CD4-positive, alpha-beta T cell treated with Interleukin-21 for 1 hour (primary cell): ENCODE measurements at places on chromosomes 11 and 22.

DNA sequence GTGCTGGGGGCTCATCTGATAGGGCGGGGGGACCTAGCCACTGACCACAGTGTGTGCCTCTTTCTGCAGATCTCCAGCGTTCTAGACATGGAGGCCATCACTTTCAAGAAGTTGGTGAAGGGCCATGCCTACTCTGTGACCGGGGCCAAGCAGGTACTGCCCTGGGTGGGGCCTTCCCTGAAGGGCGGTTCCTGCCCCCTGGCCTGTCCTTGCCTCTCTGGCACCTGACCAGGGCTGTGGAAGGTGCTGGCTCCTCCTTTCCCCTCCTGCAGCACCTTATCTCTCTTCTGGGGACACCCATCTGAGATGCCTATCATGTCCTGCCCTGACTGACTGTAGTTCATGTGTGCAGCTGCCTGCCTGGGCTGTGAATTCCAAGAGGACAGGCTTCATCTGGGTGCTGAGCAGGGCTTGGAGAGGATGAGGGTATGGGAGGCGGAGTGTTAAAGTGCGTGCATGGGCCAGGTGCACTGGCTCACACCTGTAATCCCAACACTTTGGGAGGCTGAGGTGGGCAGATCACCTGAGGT lies 5.5 kb downstream of the CAPN1 start:
- DNase-seq, result no peak

- DNase-seq, result no peak
Measured at GRCh38 chr11:67045314-67045713, 11.3 kb upstream of the RHOD start.

DNA sequence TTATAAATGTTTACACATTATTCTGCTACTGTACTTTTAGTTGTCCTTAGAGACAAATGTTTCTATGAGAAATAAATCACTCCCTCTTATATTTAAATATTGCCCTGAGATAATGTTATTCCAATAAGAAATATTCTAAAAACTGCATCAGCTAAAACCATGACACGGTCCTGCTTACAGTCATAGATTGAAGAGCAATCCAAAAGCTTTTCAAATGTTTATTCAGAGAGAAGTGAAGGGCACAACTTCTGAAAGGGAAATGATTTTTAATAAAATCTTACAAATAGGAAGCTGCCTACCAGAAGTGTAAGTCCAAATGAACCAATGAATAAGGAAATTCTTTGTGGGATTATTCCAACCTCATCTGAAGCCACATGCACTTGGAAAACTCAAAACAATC lies 49.2 kb downstream of the STK33 start:
- DNase-seq, result no peak

GRCh38 chr11:125390946-125391345 lies 105.1 kb downstream of the FEZ1 start:
- no peak for DNase-seq

- DNase-seq, result peak; percentile 90
Measured at GRCh38 chr11:75241036-75241905, 697 bp downstream of the TPBGL start.

DNA sequence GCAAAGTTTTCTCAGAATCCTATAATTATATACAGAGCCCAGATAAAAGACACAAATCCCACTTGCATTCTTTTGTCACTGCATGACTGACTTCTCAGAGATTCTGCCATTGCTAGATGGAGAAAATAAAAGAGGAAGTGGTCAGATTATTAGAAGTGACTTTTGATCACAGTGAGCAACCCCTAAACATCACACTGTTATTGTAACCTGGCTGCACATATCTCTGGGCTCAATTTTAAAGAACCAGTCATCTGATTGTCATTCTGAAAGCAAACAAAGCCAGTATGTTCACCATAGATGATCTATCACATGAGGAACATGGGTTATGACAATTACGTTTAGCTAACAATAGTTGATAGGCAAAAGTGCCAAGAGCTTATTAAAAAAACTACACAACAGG lies 47.8 kb downstream of the COPB1 start:
- DNase-seq, result no peak

- DNase-seq, result no peak
Measured at GRCh38 chr11:65003282-65003681, 6.5 kb upstream of the BATF2 start.

- no peak for DNase-seq
Measured at GRCh38 chr11:61973476-61974162, 6.2 kb upstream of the FTH1 start.

GRCh38 chr11:100294748-100295147 lies 392.3 kb upstream of the ARHGAP42 start:
- no peak for DNase-seq

DNA sequence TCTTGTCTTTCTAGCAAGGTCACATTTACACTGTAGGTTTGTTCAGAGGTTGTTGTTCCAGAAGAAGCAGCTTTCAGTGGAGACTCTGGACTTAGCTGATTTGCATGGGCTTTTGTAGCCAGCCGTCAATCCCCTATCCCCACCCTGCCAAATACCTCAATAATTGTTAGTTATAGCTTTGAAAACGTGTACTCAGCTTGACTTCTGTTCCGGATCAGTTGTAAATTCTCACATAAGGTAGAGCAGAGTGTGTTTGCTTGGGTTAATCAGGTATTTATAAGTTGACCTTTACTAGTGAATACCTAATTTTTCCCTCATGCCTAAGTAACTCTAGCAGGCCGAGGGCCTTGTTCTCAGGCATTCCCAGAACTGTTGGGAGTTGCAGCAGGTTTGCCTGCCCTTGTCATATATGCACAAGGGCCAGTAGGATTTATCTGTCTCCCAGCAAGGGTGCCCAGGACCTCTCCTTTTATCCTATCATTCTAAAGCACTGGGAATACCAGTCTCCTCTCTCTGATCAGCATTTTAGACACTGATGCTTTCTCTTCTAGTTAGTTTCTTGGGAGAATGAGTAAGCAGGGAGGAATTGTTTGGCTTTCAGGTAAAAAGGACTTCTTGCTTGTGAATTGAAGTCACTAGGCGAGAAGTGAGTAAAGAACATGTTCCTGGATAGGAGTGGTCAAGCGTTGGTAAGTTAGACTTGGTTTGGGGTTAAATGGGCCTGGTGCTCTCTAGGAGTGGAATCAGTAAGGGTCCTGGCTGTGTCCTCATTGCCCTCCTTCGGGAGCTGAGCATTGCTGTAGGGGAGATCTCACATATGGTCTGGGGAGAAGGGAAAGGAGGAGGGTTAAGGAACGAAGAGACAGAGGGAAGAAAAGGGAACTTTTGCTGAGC lies 22.1 kb downstream of the STIM1 start:
- DNase-seq, result no peak

- DNase-seq, result no peak
Measured at GRCh38 chr11:113894421-113894996, 10.1 kb upstream of the HTR3B start.

DNA sequence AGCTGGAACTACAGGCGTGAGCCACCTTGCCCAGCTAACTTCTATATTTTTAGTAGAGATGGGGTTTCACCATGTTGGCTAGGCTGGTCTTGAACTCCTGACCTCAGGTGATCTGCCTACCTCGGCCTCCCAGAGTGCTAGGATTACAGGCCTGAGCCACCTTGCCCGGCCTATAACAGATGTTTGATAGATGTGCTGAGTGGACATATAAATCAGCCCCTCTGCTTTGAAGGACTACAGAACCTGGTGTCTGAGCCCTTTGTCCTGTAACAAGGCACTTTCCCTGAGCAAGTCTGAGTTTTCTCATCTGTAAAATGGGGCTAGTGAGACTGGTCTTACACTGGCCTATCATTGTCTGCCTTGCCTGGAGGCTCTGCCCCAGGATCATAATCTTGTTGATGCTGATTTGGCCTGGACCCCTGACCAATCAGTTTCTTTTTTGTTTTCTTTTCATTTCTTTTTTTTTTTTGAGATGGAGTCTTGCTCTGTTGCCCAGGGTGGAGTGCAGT lies 7.0 kb downstream of the RIN1 start:
- no peak for DNase-seq

- no peak for DNase-seq
Measured at GRCh38 chr11:73271936-73272679, at the start of gene P2RY6. TSS of gene P2RY6 (plus strand) at chr11:73272338. CDS start at chr11:73296519, 24,181 bp downstream.

DNA sequence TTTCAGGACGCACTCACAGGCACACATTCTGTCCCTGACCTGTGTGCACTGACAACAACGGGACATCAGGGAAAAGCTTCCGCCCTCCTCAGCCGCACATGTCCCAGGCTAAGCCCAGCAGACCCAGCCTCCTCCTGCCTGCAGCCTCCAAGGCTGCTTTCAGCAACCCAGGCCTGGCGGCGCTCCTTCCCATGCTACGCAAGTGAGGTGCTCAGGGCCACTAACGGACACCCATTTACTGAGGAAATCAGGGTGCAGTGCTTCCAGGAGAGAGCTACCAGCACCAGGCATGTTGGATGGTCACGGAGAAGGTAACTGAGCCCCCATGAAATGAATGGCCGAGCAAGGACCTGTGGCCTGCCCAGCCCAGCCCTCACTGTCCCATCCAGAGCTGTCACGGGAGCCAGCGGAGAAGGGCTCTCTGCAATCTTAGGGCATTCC lies 6.9 kb downstream of the MOB2 start:
- DNase-seq, result no peak

GRCh38 chr22:27581236-27581635 lies 220.3 kb downstream of the MN1 start:
- no peak for DNase-seq

- DNase-seq, result no peak
Measured at GRCh38 chr11:65188486-65188885, 6.8 kb downstream of the CAPN1 start.

- no peak for DNase-seq
Measured at GRCh38 chr11:85717429-85717828, 31.4 kb upstream of the CCDC89 start.

- DNase-seq, result no peak
Measured at GRCh38 chr22:49880281-49880680, 26.6 kb downstream of the ZBED4 start.

- no peak for DNase-seq
Measured at GRCh38 chr11:78796956-78797355, 222.3 kb upstream of the NARS2 start.

GRCh38 chr11:65958291-65958690 lies 3.2 kb upstream of the SART1 start:
- DNase-seq, result no peak

DNA sequence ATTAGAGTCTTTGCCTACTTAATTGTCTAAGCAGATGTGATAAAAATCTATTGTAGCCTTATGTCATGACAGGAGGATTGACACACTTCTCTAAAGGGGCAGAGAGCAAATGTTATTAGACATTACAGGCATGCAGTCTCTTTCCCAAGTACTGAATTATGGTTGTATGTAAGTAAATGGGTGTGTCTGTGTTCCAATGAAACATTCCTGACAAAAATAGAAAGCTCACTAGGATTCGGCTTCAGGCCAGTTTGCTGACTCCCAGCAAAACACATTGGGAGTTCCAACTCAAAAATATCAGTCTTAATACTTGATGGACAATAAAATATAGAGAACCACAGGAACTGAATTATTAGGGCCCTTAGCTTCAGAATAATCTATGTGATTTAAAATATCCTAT lies 1480.4 kb downstream of the FAM181B start:
- no peak for DNase-seq

DNA sequence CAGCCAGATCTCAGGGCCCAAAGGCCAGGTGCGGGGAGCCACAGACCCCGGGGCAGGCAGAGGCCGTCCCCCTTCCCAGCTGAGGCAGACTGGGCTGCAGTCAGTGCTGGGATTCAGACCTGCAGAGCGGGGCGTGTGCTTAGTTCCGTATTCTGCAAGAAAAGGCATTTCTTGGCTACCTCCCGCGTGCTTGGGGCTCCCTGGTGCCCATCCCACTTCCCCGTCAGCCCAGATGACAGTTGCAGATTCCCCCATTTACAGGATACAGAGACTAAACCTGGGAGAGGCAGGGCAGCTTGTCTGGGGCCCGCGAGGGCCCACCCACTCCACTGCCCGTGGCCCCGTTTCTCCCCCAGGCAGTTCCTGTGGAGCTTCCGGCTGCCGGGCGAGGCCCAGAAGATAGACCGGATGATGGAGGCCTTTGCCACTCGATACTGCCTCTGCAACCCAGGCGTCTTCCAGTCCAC lies 18.3 kb downstream of the CYTH4 start:
- peak; percentile 53 for DNase-seq

DNA sequence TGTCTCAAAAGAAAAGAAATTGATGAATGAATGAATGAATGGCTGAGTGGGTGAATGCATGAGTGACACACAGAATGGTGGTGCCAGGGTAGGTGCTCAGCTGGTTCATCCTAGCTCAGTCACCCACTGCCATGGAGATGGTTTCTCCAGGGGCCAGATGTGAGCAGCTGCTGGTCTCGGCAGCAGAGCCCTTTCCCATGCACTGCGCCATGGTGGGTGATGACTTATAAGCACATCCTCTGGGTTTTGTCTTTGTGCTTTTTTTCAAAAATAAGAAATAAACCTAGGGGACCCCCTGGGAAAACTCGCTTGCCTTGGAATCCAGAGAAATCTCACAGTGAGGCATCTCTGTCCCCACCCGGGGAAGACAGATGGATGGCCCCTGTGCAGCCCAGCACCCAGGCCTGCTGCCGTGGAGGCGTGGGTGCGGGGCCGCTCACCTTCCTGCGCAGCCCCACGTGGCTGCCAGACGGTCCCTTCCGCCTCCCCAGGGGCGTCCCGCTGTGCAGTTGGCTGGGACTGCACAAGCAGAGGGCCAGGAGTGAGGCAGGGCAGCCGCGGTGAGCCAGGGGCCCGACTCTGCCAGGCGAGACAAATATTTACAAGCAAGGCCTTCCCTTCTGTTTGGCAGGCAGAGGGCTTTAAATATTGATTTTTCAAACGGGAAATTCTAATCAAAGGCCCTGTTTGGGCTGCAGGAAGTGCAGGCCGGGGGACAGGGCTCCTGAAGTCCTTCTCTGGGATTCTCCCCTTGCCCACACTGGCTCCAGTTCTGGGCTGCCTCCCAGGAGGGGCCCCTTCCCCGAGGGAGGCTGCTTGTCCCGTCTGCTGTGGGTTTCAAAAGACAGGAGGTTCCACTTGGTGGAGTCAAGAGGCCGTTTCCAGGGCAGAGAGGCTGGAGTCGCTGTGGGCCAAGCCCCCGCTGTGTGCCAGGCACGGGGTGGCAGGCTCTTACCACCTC lies 24.3 kb downstream of the MPPED1 start:
- DNase-seq, result no peak

DNA sequence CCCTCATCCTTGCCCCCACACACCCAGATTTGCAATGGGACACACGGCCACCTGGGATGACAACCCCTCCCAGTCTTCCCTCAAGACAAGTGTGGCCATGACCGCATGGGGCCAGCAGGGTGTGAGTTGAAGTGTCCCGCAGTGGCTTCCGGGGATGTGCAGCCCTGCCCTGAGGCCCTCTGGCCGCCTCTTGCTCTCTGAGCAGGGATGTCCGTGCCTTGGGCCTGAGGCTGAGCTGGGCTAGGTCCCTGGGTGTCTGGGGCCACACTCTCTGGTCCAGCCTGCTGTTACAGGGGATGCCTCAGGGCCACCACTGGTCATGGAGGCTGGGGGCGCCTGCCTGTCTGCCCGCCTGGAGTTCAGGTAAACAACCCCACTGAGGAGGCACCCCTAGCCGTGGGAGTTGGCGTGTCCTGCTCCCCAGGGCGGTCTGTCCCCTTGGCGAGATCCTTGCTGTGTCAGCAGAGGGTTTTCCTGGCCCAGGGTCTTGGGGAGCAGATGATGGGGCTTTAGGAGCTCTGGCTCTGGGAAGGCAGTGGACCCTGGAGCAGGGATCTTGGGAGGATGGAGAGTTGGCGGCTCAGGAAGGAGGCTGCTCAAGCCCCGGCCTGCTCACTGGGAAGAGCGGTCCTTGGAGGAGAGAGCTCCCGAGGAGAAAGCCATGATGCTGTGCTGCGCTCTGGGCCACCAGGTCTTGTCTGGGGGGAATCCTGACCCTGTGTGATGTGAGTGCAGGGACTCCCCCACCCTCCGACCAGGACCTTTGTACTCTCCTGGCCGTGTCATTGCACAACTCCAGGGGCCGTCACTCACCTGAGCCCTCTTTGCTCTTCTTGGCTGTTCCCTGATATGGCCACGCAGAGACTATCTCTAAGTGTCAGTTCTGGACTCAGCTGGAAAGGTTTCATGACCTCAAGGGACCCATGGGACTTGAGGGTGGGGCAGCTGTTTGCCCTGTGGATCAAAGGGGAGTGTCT lies 67.9 kb downstream of the KCNQ1 start:
- no peak for DNase-seq
